ENCODE measurements at places on chromosomes 13 and 19.

GRCh38 chr13:39918620-39919236, 263.3 kb downstream of the COG6 start:
- no peak for DNase-seq

DNA sequence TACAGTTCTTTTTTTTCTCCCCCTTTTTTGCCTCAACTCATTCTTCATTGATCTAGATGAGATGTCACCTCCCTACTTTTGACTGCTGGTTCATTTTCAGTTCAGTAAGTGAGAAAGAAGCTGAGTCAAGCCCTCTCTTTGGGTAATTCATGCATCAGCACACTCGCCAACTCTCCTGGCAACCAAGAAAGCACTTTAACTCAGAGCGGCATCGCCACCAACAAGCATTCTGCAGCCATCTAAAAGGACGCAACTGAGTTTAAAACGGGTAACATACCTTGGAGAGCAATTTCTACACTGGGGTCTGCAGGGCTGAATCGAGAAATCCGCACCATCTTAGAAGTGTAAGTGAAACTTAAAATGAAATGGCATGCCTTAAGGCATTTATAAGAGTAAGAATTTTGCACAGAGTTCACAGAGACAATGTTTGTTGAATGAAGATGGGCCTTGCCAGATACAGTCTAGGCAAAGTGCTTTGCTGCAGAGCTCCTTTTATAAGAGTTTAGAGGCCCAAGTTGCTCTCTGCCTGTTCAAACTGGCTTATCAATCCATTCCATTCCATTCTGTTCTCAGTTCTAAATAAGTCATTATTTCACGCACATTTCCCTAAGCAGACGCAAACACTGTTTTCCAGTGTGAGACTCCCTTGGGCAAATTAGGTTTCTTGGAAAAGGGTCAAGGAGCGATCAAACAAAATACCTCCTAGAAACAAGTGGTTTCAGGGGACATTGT, 338.0 kb downstream of the ENOX1 start:
- no peak for DNase-seq

- DNase-seq, result no peak
Measured at GRCh38 chr13:39536274-39536673, 66.7 kb downstream of the LHFPL6 start.

GRCh38 chr13:33284916-33285315, 639 bp downstream of the STARD13 start:
- no peak for DNase-seq

DNA sequence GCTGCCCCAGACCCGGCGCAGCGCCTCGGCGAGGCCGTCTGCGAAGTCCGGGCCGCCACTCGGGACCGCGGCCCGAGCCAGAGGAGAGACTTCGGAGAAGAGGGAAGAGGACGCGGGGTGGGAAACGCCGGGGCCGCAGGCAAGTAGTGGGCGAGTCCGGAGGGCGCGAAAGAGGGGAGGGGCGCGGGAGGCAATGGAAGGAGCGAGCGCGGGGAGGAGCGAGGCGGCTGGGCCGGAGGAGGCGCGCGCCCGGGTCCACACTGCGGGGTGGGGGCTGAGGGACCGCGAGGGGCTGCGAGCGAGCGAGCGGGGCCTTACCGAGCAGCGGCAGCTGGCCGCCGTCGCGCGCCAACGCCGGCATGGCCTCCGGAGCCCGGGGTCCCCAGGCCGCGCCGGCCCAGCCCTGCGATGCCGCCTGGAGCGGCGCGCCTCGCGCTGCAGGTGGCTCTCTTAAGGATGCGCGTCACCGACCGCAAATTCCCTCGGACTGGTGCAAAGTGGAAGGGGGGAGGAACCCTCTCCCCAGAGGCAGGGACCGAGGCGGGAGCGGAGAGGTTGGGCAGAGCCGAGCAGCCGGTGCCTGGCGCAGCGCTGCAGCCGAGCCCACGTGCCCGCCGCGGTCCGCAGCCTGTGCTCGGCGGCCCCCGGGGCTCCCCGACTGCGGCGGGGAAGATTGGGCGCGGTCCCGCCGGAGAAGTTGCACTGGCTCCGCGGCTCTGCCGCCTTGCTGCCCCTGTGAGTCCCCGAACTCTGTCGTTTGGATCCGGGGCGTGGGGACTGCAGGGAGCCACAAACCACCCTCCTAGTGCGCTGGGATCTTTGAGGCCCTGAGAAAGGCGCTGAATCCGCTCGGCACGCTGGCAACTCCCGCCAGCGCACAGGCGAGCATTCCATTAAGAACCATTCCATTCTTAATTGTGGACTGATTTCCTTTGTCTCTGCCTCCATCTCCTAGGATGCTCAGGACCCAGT, at the start of gene FLT3:
FLT3 (minus strand) TSS at position 427 of the 972 bp plus-strand sequence; CDS start at position 361, 66 bp downstream.
- peak; percentile 7 for DNase-seq

DNA sequence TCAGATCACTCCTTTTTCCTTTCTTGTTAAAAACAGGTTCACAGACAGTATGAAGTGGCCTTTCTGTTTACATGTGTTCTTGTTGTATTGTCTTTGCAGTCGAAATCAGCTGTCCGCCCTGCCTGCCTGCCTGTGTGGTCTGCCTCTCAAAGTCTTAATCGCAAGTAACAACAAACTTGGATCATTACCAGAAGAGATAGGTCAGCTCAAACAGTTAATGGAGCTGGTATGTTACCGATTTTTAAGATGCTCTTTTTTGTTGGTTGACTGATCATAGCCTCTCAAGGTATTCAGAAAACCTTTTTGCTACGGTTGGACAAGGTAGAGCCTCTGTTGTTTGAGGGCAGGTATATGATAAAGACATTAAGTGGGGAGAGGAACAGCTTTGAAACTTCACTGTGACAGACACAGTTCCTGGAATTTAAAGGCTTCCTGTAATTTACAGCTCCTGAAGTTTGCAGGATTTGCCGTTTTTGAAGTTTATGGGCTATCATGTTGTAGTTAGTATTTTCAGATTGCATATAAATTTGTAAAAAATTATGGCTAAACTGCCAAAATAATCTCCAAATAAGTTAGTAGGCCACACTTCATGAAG, 116.1 kb downstream of the LRCH1 start:
- DNase-seq, result no peak
